Activated CD4-positive, alpha-beta T cell treated with anti-CD3 and anti-CD28 coated beads, Interleukin-2, amount 50 U/mL, for 1 hour (primary cell): ENCODE measurements at places on chromosomes 3 and 15.

- no peak for DNase-seq
Observed at GRCh38 chr3:169781209-169781855, 8.1 kb downstream of the MYNN start.

GRCh38 chr3:165713479-165713878 is 123.7 kb downstream of the BCHE start:
- DNase-seq: no peak

DNA sequence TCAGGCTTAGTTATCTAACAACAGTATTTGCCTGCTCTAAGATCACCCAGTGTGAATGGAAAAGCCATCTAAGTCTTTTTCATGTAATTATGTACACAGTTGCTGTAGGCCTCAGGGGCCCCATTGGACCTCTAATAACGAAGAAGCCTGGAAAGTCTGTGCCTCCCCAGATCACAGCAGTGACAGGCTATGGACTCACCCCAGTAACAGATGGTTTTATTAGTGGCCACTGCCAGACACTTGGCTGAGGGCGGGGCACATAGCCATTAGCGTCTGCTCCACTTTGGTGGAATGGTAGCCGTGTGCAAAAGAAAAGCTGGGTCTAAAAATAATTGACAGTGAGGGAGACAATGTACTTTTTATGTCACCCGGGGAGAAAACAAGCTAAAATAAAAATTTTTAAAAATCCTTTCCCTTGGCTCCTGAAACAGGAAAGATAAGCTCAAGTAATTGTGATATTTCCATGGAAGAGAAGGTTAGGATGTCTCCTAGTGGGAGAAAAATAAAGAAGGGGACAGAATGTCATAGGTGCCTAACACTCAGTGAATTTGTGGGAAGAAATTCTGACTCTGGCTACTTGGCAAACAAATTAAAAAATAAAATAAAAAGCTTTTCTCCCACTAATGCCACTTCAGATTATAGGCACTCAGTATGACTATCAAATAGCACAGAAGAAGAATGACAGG is 44.3 kb upstream of the ZNF385D start:
- DNase-seq: no peak

GRCh38 chr3:21599890-21600289 is 151.1 kb downstream of the ZNF385D start:
- DNase-seq: no peak

DNA sequence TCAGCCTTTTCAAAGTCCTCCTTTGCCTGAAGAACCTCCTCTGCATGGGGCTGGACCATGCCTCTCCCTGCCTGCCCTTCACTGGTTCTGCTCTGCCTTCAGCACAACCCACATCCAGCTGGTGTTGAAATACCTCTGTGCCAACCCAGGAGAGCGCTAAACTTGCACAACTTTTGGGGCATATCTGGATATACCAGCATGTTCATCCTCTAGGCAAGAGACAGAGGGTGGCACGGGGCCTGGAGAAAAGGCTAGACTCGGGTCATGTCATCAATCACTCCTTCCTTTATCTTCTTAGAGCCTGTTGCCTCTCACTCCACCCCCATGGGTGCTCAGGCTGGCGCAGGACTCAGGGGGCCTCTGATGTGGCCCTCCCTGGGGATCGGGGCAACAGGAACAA is 4.8 kb downstream of the SEMA4B start:
- DNase-seq: no peak

- no peak for DNase-seq
Observed at GRCh38 chr15:68586274-68586961, 7.6 kb downstream of the CORO2B start.

GRCh38 chr3:101954361-101954760 is 105.0 kb downstream of the NFKBIZ start:
- no peak for DNase-seq

- no peak for DNase-seq
Observed at GRCh38 chr3:181363231-181363630, 348.5 kb upstream of the SOX2 start.

GRCh38 chr3:51711352-51712037 is 4.6 kb downstream of the GRM2 start:
- no peak for DNase-seq

DNA sequence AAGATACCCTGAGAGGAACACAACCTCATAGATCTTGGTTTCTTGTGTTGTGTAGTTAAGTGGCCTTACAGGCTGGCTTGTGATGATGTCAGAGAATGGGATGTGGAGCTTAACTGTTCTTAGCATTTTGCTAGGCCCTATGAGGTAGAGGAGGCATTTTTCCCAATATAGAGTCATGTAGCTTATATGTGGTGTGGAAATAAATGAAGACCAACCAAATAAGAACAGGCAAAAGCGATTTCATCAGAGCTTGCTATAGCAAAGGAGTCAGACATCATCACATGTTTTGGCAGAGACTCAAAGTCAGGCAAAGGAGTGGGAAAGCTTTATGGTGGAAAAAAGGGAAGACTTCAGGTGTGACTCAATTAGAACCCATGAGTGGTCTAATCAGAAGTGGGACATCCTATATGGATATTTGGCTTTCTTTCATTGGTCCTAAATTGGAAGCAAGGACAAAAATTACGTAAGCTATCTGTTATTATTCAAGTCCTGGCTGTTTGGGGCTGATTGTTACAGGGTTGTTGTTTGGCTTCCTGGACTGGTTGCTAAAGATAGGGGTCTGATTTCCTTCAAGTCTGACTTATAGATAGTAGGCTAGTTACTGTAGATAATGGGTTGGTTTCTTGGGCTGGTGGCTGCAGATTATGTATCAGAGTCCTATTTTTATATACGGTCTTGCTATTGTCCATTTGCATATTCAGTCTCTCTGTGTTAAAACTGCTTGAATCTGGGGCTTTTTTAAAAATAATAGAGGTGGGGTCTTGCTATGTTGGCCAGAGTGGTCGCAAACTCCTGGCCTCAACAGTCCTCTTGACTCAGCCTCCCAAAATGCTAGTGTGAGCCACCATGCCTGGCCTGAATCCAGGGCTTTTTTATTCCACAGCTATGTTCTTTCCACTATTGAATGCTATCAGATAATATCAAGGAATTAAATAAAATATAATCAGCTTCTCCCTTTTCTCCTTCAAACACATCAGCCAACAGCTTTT is 30.3 kb upstream of the SETD2 start:
- no peak for DNase-seq

DNA sequence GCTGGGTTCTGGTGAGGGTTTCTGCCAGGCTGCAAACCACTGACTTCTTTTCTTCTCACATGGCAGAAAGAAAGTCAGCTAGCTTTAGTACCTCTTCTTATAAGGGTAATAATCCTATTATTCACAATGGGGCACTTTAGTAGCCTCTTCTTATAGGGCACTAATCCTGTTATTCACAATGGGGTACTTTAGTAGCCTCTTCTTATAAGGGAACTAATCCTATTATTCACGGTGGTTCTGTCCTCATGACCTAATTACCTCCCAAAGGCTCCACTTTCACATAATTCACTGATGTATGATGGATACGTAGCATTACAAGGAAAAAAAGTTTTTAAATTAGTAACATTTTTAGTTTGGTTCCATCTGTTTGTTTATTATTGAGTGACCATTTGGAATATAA is 671.3 kb downstream of the NSUN3 start:
- no peak for DNase-seq

- DNase-seq: no peak
Observed at GRCh38 chr3:120560304-120561250, 35.6 kb upstream of the NDUFB4 start.

- no peak for DNase-seq
Observed at GRCh38 chr3:195856410-195857084, 44.8 kb upstream of the MUC4 start.

DNA sequence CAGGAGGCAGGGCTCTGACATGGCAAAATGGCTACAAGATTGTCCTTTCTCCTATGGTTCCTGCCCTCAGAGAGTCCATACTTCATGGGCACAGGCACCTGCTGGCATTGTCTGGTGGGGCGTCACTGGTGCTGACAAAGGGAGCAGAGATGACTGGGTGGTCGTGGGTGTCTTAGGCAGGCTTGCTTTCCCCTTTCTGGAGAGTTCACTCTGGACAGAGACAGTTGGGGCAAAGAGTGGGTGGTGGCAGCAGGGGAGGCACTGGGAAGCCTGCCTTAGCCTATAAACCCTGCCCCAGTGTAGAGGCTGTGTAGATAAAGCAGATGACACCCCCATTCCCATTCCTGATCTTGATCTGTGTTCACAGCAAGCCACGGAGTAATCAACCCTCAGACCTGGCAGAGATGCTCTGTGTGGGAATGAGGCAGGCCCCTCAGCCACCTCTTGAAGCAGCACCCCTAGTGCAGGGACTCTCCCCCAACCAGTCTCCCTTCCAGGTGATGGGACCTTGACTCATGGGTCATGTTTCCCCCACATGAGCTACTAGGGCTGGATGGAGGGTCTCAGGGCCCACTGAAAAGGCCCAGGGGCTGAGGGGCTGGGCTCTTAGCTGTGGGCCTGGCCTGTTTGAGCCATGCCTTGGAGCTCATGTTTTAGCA is 20.7 kb upstream of the DOCK3 start:
- no peak for DNase-seq

DNA sequence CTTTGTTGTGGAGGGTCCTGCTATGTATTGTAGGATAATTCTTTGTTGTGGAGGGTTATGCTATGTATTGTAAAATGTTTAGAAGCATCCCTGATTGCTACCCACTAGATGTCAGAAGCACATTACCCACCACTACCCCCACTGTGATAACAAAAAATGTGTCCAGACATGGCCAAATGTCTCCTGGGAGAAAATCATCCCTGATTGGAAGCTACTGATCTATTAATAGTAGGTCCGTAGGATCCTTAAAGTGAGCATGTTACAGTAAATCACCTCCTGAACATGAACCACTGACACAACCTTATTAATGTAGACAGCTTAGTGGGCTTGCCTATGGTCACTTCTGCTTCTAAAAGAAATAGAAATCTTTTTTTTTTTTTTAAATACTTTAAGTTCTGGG is 884.6 kb downstream of the AGBL1 start:
- no peak for DNase-seq

GRCh38 chr15:71080166-71080565 is 35.1 kb upstream of the THSD4 start:
- DNase-seq: no peak

- no peak for DNase-seq
Observed at GRCh38 chr3:58520403-58521335, 16.3 kb downstream of the ACOX2 start.

- no peak for DNase-seq
Observed at GRCh38 chr3:195903950-195904290, 4.4 kb downstream of the TNK2 start.

GRCh38 chr3:51671734-51672475 is 853 bp downstream of the TEX264 start:
- peak; percentile 48 for DNase-seq

DNA sequence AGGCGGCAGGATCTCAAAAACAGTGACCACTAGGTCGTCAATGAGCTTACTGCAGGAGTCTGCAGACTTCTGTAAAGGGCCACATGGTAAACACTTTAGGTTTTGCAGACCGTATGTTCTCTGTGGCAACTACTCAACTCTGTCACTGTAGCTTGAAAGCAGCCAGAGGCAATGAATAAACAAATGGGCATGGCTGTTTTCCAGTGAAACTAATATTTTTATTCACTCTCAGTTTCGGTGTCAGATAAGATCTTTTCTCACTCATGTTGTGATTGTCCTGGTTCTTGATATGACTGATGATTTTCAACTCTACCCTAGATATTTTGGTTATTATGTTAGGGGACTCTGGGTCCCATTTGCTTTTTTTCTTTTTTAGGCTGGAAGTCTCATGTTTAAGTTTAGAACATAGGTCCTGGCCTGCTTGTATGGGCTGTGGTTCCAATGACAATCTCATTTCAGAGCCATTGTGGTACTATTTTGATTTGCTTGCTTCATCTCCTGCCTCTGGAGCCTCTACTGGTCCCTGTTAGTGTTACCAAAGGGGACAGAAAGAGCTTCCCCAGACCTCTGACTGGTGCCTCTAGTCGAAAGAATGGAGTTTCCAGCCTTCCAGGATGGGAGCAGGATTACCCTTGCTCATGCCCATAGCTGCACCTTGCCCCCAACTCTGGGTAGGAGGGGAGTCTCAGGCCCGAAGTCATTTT is 222.0 kb downstream of the STT3B start:
- DNase-seq: no peak

- no peak for DNase-seq
Observed at GRCh38 chr3:45214061-45214680, 11.9 kb downstream of the TMEM158 start.

DNA sequence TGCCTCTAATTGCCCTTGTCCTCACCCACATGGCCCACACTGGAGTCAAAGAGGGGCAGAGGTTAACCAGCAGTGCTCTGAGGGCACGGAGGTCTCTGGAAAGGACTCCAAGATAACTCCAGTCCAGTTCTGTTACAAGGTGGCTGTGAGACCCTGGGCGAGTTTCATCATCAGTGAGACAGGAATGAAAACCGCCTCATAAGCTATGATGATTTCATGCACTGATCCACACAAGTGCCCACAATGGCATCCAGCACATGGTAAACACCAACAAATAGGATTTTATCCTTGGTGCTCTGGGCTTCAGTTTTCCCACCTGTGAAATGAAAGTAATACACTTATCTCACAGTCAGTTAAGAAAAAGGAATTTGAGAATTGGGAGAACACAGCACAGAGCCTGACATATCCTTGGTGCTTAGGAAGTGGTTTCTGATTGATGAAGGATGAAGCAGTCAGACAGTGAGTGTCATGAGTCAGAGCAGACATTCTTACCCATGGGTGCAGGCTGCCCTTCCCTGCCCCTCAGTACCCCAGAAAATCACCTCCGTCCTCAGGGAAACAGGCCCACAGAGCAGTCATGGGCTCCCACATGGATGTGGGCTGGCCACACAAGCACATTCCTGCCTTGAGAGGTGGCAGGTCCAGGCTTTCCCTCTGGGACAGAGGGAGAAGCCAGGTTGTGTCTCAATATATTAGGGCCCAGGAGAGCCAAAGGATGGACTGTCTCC is 48.4 kb downstream of the DAPK2 start:
- no peak for DNase-seq

GRCh38 chr15:44414001-44414400 is 13.4 kb upstream of the CTDSPL2 start:
- DNase-seq: no peak

- no peak for DNase-seq
Observed at GRCh38 chr3:134381076-134381475, 6.8 kb upstream of the AMOTL2 start.

DNA sequence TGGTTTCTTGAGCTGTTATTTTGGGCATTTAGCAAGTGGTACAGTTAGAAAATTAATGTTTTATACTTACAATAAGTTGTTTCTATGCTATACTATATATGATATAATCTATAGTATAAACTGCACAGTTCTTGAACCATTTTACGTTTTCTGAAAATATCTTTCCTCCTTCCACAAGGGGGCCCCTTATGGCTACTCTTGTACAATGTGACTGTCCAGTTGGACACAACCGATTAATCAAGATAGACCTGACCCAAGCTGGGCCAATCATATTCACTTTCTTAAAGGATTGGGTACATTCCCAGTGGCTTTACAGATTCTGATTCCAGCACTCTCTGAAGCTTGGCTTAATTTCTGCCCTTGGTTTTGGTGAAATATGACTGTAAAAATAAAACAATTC is 953.4 kb downstream of the AGBL1 start:
- no peak for DNase-seq

DNA sequence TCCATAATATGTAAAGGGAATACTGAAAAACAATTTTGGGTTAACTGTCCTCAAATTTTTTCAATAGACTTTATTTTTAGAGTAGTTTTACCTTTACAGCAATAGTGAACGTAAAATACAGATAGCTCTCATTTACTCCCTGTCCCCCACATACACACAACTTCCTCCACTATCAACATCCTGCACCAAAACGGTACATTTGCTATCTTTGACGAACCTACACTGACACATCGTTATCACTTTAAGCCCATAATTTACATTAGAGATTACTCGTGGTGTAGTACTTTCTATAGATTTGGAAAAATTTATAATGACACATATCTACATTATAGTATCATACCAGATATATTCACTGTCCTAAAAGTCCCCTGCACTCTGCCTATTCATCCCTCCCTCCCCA is 16.9 kb upstream of the P2RY1 start:
- no peak for DNase-seq
